Stimulated activated CD4-positive, alpha-beta T cell treated with anti-CD3 and anti-CD28 coated beads, TNF-alpha, amount 100 ng/mL, for 1 hour (primary cell): ENCODE measurements at places on chromosomes 13 and 19.
A peak's percentile ranks its signal among the peaks of the same experiment; 100 is the strongest.

DNA sequence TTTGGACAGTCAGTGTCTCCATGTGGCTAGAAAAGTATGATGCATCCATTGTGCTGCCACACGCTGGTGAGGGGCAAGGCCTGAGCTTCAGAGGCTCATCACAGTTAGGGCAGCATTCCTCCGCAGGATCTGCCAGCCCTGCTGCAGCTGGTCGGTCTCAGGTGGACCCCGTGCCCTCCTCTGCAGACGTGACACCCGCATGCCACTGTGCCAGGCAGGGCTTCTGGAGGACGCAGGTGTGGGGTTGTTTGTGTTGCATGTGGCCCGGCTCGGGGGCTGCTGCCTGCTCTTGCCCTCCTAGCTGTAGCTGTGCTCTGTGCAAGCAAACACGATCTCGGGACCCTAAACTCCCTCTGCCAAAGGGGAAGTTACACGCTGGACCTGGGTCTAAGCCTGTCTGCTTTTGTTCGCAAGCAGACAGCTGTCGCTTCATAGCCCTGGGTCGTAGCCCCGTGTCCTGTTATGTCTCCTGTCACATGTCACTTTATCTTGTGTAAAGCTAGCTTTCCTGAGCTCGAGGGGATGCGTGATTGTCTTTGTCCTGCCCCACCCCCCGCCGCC lies 45.3 kb downstream of the SLC7A9 start:
- DNase-seq = no peak

- DNase-seq = no peak
Observed at GRCh38 chr19:31516756-31517155, 167.5 kb upstream of the TSHZ3 start.

DNA sequence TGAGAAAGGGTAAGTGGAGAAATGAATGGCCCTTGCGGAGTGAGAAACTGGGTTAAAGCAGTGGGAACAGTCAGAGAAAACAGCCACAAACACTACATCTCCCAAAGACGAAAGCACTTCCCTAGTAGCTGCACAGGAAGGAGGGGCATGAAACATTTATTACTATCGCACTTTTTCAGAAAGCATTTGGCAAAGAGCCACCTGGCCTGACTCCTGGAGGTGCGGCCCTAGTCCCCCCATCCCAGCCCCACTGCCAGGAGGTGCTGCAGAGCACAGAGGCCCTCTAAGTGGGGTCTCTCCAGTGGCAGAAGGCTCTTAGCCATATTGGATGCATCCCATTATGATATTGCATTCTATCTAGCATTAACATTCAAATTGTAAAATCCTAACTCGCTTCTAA lies 55.8 kb downstream of the MTMR6 start:
- DNase-seq = no peak

GRCh38 chr19:13079542-13079986 lies 23.1 kb downstream of the LYL1 start:
- no peak for DNase-seq

DNA sequence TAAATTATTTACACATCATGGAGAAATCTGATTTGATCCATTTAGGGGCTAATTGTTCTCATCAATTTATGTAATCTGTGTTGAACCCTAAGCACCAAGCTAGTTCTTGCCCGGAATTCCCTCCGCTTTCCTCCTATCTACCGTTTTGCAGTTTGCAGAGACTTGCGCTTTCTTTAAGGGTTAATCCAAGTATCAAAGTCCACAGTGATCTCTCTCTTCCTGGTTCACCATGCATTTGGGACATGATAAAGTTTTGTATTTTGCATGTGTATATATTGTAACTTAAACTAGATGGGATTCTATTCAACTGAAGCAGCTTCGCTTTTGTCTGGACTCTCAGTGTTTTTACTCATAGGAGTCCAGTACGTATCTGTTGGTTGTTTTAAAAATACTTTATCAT lies 13.8 kb upstream of the KLF5 start:
- no peak for DNase-seq

DNA sequence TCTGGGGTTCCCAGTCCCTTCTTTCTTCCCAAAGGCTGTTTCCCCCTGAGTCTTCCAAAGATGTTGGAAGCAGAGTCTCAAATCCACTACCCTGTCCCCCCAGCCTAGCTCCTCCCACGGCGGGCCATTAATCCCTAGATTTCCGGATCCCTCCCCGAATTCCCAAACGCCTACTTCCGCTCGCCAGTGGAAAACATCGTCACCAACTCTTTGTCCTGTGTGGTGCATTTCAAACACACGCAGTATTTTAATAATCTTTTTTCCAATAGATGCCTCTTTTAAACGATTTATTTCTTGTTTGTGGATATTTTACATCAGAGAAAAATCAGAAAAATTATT lies 610 bp downstream of the ZNF791 start:
- DNase-seq = no peak

DNA sequence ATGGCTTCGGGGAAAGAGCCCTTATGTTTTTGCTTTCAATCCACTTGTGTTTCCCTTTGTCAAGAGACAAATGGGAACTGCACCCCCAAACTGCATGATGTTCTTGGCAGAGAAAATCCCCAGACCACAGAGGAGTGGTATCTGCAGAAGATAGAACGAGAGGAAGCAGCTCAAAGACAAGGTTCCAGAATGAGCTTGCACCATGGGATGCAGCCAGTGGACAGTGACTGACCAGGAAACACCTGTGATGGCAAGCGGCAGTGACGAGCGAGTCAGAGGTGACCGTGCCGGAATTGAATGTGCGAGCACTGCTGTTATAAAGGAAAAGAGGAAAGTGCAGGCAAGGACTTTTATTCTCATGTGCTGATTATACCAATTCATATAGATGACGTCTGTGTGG lies 46.3 kb downstream of the IRS2 start:
- DNase-seq = no peak

DNA sequence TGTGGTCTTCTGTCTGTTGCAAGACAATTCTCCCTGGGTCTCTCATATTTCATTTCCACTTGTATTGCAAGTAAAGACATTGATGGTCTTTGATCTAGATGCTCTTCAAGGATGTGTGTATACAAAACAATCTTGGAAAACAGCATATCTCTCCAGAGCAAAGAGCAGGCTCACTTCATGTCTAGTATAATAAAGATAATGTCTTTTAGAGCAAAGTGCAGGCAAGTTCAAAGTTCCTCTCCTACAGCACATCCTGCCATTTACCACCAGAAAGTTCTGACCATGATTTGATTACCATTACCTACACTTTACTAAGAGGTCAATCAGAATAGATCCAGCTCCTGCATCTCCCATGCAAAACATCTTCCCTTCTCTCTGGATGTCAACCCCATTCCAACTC lies 162.8 kb downstream of the DIAPH3 start:
- DNase-seq = no peak

DNA sequence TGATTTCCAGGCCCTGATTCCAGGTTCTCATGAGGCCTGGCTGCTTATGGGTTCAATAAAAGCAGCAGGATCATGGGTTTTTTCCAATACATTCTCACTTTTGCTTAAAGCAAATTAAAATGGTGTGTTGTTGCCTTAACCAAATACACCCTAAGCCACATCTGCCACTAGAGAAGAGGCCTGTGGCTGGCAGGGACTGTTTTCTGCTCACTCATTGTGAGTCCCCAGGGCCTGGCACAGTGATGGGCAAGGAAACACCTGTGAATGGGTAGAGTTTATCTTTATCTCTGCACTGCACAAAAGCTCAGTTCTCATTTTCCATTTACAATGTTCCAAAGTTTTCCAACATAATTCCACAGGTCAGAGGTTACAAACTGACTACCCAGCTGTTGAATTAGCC lies 726.0 kb downstream of the UQCRFS1 start:
- DNase-seq = no peak

GRCh38 chr13:109745702-109746101 lies 40.7 kb downstream of the IRS2 start:
- DNase-seq = no peak

DNA sequence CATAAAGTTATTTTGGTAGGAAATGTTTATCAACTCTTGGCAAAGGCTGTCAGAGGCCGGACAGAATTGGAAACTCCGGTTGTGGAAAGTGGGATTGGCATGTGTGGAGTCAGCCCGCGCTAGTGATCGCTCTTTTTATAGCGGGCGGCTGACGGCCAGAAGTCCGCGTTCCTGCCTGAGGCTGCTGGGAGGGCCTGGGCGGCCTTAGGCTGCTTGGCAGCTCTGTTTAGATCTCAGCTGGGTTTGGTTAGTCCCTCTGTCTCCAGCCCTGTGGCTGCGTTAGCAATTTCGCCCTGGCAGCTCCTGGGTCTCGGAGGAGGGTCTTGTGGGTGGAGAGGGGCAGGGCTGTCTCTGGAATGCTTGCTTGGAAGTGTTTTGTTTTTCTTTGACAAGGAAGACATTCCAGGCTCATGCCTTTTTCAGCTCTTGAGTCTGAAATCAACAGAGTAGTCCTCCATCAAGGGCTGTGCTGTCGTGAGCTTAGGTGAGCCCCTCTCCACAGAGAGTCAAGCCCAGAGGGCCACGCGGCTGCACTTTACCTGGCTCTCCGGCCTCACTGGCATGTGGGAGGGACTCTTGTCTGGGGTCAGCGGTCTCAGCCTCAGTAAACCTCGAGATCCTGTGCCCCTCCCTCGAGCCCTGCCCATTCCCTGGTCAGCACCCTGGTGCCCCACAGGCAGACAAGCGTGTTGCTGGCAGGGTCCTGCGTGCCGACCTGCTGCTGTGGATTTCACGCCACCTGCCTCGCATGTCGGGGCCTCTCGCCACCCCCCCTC lies 22.5 kb downstream of the DOT1L start:
- DNase-seq = no peak

- peak; percentile 59 for DNase-seq
Observed at GRCh38 chr13:30112602-30113435, 194.5 kb downstream of the KATNAL1 start.

DNA sequence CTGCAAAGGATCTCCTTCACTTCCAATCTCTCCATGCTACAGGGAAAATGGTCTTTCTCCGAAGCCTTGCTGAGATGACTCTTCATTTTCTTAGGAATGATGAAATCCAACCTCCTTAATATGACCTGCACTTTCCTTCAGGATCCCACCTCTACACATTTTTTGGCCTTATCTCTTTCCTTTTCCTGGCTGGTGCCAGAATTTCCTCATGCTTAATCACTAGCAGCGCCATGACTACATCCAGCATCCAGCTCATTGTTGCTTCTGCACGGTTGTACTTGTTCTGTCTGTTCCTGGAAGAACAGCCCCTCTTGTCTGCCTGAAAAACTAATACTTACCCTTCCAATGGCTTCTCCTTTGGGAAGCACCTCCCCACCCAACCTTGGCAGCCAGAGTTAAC lies 68.4 kb downstream of the TEX26 start:
- DNase-seq = no peak

DNA sequence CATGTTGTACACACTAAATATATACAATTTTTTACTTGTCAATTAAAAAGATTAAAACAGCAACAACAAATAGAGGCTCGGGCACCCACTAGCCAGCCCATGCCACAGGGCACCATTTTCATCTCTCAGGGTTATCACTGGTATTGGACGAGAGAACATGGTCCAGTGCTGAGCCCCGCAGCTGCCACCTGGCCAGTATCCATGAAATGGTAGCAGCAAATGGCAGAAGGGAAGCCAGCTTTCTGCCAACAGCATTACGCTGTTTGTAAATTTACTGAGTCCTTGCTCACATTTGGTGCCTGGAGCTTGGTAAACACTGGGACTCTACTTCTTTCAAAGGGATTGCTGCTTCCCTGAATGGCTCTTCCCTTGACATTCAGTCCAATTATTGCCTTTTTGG lies 87.9 kb upstream of the WASF3 start:
- no peak for DNase-seq

DNA sequence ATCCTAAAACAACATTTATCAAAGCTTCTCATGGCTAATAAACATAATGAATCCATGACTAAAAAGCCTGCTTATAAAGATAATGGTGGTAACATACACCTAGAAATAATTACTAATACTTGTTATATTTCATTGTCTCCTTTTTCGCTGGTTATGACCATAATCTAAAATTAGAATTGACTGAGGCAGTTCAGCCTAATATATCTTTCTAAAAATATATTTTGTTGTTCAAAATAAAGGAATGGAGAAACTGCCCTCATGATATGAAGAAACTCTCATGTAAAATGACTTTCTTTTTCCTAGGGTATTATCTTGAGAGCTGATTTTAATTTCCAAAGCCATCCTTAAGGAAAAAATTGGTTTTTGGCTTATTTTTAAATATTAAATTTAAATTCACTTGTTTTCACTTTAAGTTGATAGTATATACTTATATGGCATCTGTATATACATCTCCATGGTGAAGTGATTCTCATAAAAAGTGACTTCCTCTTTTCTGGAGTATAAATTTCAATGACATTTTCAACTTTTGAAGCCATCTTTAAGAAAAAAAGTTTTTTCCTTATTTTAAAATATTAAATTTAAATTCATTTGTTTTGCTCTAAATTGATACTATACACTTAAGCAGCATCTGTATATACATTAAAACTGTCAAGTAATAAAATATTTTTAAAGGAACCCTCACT lies 204.6 kb downstream of the VWA8 start:
- DNase-seq = no peak

DNA sequence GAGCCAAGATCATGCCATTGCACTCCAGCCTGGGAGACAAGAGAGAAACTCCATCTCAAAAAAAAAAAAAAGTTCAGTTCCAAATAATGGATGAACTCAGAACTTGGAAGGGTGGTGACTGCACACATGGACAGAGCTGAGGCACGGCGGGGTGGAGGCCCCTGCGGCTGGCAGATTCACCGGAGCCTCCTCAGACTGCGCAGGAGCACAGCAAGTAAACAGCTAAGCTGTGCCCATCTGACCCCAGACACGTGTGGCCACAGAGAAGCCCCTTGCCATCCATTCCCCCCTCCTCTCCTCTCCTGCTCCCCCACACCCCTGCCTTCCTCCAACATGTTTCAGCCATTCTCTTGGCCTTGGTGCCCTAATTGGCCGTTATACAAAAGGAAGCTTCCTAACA lies 15.6 kb upstream of the PROZ start:
- DNase-seq = no peak

DNA sequence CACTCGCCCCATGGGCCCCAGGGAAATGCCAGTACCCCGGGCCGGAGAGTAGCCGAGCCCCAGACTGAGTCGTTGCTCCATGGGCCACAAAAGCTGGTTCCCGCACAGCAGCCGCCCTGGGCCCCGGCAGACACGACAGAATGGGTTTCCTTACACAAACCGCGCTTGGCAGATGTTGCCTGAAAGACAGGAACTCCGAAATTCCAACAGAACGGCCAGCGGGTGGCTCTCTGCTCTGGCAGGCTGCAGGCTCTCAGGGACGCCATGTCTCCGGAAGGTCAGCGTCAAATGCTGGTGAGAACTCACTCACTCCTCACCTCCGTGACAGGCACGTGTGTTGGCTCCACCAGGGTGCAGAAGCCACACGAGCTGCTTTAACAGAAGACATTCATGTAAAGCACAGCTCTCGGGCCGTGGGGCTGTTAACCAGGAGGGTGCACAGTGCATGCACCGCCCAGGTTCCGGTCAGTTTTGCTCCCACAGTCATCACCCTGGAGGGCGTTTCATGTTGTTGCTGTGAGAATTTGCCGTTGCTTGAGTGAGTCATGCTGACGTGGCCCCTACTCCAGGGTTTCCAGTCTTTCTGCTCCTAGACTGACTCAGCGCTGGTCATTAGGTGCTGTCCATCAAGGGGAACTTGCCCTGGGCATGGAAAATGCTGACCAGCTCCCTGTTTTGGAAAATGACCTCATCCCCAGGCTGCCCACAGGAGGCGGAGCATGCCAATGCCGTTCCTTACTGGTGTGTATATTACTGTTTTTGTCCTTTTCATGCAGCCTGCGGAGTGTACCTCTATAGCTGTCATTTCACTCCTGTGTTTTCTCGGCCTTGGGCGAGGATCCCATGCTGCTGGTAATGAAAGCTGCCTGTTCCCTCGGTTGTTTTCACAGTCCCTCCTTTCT lies 44.8 kb downstream of the ANKRD10 start:
- DNase-seq = no peak

- no peak for DNase-seq
Observed at GRCh38 chr13:23960566-23961156, 63.4 kb upstream of the C1QTNF9B start.

- DNase-seq = no peak
Observed at GRCh38 chr19:42634409-42635232, 39.9 kb upstream of the CEACAM8 start.
